ENCODE measurements at places on chromosomes 5 and 9.
A peak's percentile ranks its signal among the peaks of the same experiment; 100 is the strongest.

GRCh38 chr5:1800472-1801221, 560 bp upstream of the NDUFS6 start:
- DNase-seq = no peak

- peak; percentile 53 for DNase-seq
Observed at GRCh38 chr9:129436751-129437625, 183.9 kb downstream of the C9orf50 start.

DNA sequence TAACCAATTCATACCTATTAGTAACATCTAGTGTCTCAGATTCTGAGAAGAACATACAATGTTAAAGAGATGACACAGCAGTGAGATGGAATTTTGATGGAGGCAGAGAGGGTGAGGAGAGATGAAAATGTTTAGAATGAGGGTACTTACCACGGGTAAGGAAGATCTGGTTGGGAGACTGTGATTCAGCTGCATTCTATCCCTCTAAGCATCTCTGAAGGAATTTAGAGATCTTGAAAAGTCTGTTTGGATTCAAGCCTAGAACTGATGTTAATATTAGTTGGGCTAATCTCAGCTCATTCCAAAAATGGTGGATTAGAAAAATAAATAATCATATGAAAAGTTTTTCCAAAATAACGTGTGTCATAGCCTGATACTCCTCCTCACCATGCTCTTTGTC, 191.5 kb upstream of the CLINT1 start:
- no peak for DNase-seq

DNA sequence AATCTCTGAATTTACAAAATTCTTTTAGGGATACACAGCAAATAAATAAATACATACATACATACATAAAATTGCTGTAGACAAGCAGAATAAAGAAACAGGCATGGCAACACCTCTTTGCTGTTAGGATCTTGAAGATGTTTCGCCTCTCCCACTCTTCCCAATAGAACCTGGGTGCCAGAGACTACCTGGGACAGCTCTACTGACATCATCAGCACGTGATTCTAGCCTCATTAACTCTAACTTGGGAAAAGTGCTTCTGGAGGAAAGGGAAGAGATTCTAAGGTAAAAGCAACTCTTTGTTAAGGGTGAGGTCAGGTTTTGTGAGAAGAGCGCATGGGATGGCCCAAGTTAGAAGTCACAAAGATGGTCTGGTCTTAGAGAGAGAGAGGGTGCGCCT, 339.1 kb downstream of the RFX3 start:
- DNase-seq = no peak

All from suppressor macrophage treated with lipopolysaccharide for 1 hour (primary cell).